Heart right ventricle (tissue), 16 donors: ENCODE measurements at places on chromosomes 7 and 10.

DNA sequence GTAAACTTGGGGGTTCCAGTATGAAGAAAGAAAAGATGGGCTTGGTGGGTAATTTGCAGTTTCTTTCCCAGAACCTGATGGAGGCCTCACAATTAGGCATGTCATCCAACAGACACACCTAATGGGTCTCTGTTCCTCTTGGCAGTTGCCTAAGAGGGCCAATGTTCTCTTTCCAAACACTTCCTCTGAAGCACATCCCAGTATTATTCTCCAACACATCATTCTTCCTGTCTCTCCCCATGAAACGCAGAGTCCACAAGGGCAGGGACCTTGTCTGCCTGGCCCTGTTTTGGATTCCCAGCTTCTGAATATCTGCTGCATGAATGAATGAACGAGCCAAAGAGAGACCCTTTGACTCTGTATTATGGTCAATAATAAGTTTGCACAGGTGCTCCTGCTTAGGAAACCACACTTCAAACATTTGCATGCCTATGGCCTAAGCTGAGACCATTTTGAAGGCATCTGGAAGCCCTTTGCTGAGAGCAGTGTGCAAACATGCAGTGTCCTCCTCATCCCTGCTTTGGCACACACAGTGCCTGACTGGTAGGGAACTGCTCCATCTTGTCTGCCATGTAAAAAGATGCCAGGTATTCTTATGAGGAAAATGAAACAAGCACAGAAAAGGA, 100.9 kb upstream of the CHST15 start:
- no peak overlapping the region for H3K27ac ChIP-seq
- peaks cover 13% of the 10 kb centered on the region for H3K4me1 ChIP-seq
- no peaks in the 10 kb centered on the region for H3K36me3 ChIP-seq
- no peak for DNase-seq
- no peaks in the 10 kb centered on the region for H3K27me3 ChIP-seq
- no peak overlapping the region for H3K4me3 ChIP-seq

DNA sequence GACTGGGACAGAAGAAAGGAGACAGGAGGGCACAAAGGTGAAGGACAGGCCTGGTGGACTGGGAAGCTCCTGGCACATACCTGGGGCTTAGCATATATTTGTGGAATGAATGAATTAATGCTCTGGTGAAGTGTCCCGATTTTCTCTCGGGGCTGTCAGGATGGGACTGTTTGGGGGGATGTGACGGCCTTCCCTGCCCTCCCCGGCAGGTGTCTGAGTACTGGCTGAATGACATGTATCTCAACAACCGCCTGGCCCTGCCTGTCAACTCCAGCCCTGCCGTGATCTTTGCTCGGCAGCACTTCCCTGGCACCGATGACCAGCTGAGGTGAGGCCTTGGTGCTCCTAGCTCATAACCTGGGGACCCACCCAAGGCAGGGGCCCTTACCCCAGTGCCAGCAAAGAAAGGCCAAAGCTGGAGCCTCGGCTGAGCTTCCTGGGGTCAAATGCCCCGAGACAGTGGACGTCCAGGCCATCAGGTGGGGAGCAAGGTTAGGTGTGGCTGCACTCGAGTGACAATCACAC, 6.5 kb downstream of the CHAT start:
- H3K27me3 ChIP-seq: peaks cover 46% of the 10 kb centered on the region
- no peak for DNase-seq
- no peaks in the 10 kb centered on the region for H3K4me1 ChIP-seq
- H3K27ac ChIP-seq: no peak overlapping the region

DNA sequence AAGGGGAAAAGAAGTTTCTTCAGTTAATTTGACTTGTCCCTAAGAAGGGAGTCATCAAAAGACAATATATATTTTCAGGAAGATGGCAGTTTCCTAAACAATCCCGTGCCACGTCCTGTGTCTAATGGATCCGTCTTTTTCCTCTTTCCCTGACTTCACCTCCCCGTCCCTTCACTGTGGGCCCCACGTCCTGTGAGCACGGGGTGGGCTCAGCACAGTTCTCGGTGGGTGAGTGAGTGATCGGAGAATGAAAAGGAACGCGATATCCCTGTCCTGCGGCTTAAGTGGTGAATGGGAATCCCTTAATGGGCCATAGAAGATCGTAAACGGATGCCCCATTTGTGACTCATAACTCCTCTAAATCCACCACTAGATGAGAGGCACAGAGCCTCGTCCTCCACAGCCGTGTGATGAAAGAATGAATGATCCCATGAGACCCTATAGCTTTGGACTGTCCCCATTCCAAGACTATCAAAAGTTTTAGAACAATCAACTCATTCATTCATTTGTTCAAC, 63.5 kb upstream of the PITRM1 start:
- no peak overlapping the region for H3K4me3 ChIP-seq
- H3K4me1 ChIP-seq: peaks cover 13% of the 10 kb centered on the region
- no peaks in the 10 kb centered on the region for H3K27me3 ChIP-seq
- H3K27ac ChIP-seq: no peak overlapping the region
- DNase-seq: no peak

DNA sequence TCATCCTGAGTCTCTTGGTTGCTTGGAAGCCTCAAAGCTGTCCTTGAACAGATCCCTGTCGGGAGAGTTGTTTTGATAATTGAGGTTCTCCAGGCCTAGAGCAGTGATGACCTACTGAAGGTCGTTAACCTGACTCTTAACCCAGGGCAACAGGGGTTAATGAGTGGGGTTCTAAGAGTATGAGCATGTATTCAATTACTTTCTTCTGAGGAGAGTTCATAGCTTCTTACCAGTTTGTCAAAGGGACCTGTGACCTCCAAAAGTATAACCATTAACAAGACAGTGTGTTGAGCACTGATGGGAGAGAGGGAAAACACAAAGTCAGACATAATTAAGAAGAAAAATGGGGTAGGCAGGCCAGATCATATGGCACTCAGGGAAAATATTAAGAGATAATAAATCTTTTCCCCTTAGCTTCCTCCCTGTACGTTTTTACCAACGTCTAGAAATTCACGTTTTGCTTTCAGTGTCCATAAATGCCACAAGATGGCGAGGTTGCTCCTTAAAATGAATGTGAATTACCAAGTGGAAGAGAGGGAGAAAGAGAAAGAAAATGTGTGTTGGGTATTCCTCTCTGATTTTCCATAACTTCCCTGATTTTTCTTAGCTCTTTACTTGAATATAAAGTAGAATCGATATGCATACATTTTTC, 97.6 kb downstream of the SUGCT start:
- no peaks in the 10 kb centered on the region for H3K36me3 ChIP-seq
- no peak overlapping the region for H3K4me3 ChIP-seq
- no peak overlapping the region for H3K27ac ChIP-seq

DNA sequence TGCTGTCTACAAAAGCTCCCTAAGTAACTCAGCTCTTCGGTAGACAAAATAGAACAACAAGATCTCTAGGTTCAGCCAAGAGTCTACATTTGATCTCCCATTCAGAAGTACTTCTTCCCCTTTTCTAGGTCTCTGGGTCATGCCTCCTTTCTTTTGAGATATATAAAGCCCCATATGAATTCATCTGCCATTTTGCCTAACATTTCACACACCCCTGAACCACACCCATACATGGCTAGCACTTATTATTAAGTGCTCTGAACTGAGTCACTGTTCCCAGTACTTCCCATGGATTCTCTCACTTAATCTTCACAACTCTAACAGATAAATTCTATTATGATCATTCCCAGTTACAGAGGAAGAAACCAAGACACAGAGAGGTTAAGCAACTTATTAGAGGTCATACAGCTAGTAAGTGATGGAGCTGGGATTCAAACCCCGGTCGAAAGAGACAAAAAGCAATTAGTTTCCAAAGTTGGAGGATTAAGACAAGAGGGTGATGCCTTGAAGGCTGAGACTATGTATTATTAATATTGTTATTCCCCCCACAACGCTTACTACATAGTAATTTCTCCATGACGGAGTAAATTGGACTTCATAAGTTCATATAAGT, 17.3 kb downstream of the MYOF start:
- H3K36me3 ChIP-seq: no peaks in the 10 kb centered on the region
- no peak for DNase-seq
- H3K27me3 ChIP-seq: no peaks in the 10 kb centered on the region
- peak overlapping the region; percentile 29 for H3K27ac ChIP-seq

DNA sequence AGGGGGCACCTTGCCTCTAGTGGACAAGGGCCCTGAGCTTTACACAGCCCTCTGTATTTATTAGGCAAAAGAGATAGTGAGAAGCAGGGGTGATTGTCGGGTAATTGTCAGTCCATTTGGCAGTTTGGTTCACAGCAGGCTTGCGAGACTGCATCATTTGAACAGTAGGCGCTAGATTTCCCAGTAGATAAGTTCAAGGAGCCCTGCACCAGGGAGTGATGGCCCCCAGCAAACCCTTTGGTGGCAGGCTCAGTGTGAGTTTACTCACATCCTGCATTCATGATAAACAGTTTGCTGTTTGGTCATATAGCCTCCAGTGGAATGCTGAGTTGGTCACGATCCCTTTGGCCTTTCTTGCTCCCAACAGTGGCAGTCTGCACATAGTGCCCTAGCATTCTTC, 59.4 kb downstream of the MARCHF5 start:
- no peak for DNase-seq
- no peak overlapping the region for H3K27ac ChIP-seq
- peaks cover 5% of the 10 kb centered on the region for H3K4me1 ChIP-seq
- H3K36me3 ChIP-seq: peaks cover 76% of the 10 kb centered on the region

DNA sequence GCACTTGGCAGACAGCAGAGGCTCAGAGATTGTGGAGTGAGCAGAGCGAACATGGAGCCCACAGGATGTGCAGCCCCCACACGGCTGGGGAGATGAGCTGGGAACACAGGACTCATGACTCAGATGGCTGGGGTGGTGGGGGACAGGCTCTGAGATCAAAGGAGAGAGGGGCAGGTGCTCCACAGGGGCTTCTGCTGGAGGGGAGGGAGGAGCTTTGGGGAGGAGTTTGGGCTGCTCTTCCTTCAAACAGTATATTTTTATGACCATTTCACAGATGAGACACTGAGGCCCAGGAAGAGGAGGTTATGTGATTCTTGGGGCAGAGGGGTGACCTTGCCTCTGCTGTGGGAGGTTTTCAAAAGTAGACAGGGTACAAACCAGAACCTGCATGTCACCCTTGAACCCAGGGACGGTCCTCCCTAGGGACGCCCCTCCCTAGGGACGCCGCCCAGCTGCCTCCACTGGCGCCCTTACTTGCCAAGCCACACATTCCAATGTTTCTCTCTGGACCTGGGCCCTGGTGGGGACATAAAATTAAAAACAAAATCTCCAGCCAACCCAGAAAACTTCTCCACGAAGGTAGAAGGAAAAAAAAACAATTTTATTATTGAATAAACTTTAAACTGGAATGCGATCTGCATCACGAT, 981 bp upstream of the CRYGN start:
- no peak overlapping the region for H3K27ac ChIP-seq
- no peaks in the 10 kb centered on the region for H3K4me1 ChIP-seq
- H3K36me3 ChIP-seq: no peaks in the 10 kb centered on the region
- DNase-seq: no peak

DNA sequence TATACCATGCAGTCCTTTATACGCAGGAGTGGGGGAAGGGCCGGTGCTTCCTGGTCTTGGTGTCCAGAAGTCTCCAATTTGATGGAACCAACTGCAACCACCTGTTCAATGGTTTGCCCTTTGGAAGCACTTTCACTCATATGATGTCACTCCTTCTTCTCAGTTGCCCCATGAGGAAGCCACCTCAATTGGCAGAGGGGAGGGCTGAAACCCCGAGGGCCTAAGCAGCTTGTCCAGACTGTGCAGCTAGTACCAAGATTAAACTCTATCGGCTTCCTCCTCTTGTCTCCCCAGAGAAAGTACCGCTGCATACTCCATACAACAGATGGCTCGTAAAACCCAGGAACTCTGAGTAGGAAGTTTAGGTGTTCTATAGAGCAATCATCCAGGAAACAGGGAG, 789.4 kb downstream of the TYW1 start:
- H3K36me3 ChIP-seq: no peaks in the 10 kb centered on the region
- H3K27me3 ChIP-seq: peaks cover 35% of the 10 kb centered on the region
- no peak overlapping the region for H3K4me3 ChIP-seq
- H3K4me1 ChIP-seq: no peaks in the 10 kb centered on the region
- H3K27ac ChIP-seq: no peak overlapping the region

DNA sequence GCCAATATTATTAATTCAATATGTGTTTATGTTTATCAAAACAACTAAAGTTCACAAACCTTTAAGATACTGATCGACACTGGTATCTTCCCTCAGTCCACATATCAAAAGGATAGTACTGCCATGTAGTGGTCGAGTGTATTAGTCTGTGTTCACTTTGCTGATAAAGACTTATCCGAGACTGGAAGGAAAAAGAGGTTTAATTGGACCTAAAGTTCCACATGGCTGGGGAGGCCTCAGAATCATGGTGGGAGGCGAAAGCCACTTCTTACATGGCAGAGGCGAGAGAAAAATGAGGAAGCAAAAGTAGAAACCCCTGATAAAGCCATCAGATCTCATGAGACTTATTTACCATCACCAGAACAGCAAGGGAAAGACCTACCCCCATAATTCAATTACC, 325.4 kb upstream of the PHF14 start:
- H3K27me3 ChIP-seq: no peaks in the 10 kb centered on the region
- no peaks in the 10 kb centered on the region for H3K36me3 ChIP-seq
- H3K4me1 ChIP-seq: no peaks in the 10 kb centered on the region
- no peak overlapping the region for H3K4me3 ChIP-seq
- DNase-seq: no peak

GRCh38 chr7:13989126-13989948, at the start of gene ETV1:
TSS of gene ETV1 (minus strand) at chr7:13989666. CDS start at chr7:13989052, 614 bp downstream.
- peak within 1 kb of the TSS; percentile 94 for H3K27ac ChIP-seq
- peak within 1 kb of the TSS; percentile 67 for H3K4me3 ChIP-seq
- DNase-seq: peak; percentile 54
- no peaks in the 10 kb centered on the region for H3K36me3 ChIP-seq

GRCh38 chr7:38151556-38151955, 26.5 kb upstream of the STARD3NL start:
- H3K4me3 ChIP-seq: no peak overlapping the region
- no peaks in the 10 kb centered on the region for H3K4me1 ChIP-seq
- DNase-seq: no peak

- no peak overlapping the region for H3K4me3 ChIP-seq
- H3K4me1 ChIP-seq: peaks cover 12% of the 10 kb centered on the region
- H3K36me3 ChIP-seq: no peaks in the 10 kb centered on the region
- no peak for DNase-seq
- H3K27ac ChIP-seq: no peak overlapping the region
- H3K27me3 ChIP-seq: no peaks in the 10 kb centered on the region
Measured at GRCh38 chr10:22551681-22552365, 162.6 kb downstream of the PIP4K2A start.

DNA sequence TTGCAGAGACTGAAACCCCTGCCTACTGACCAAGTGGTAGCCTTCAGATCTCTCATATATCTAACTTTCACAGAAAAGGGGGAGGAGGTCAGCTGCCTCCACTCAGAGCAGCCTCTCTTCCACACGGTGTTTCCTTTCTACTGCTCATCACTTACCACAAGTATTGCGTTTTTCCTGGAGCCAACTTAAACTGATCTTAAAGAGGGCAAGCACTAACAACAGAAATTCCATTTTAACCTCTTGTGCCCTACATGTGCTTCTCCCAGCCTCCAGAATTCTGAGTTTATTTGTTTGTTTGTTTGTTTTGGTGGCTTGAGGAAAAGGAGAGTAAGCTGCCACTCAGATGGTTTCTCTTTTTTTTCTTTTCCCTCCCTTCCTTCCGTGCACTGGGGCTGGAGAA, 19.1 kb downstream of the SKIDA1 start:
- no peak for DNase-seq
- no peak overlapping the region for H3K27ac ChIP-seq
- no peaks in the 10 kb centered on the region for H3K36me3 ChIP-seq
- H3K4me3 ChIP-seq: no peak overlapping the region
- H3K27me3 ChIP-seq: no peaks in the 10 kb centered on the region
- H3K4me1 ChIP-seq: peaks cover 8% of the 10 kb centered on the region

GRCh38 chr7:82152858-82153257, 290.7 kb downstream of the CACNA2D1 start:
- no peaks in the 10 kb centered on the region for H3K4me1 ChIP-seq
- no peaks in the 10 kb centered on the region for H3K27me3 ChIP-seq
- no peak overlapping the region for H3K4me3 ChIP-seq
- no peak overlapping the region for H3K27ac ChIP-seq
- no peak for DNase-seq
